ENCODE measurements at places on chromosomes 11 and 22.
A peak's percentile ranks its signal among the peaks of the same experiment; 100 is the strongest.

- no peak for DNase-seq
These were observed 574.3 kb downstream of the NTM start for GRCh38 chr11:131944736-131945135.

- DNase-seq = no peak
These were observed 425.8 kb upstream of the B3GAT1 start for GRCh38 chr11:134837887-134838232.

DNA sequence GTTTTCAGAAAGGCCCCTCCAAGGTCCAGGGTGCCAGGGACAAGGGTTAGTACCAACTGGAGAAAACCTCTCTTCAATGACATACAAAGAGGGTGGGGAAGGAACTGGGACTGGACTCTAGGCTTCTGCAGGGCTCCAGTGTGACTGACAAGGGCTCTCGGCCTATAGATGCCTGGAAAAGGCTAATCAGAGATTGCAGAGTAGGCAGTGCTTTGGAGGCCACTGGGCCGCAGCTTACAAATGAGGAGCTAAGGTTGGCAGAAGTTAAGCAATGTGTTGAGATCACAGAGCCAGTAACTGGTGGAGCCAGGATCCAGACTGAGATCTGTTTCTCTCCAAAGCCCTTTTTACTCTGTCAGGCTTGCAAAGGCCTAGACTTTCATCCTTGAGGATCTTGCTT is 7.4 kb upstream of the DGKZ start:
- DNase-seq = peak; percentile 61

- no peak for DNase-seq
These were observed 65.7 kb upstream of the LMO1 start for GRCh38 chr11:8329336-8329735.

DNA sequence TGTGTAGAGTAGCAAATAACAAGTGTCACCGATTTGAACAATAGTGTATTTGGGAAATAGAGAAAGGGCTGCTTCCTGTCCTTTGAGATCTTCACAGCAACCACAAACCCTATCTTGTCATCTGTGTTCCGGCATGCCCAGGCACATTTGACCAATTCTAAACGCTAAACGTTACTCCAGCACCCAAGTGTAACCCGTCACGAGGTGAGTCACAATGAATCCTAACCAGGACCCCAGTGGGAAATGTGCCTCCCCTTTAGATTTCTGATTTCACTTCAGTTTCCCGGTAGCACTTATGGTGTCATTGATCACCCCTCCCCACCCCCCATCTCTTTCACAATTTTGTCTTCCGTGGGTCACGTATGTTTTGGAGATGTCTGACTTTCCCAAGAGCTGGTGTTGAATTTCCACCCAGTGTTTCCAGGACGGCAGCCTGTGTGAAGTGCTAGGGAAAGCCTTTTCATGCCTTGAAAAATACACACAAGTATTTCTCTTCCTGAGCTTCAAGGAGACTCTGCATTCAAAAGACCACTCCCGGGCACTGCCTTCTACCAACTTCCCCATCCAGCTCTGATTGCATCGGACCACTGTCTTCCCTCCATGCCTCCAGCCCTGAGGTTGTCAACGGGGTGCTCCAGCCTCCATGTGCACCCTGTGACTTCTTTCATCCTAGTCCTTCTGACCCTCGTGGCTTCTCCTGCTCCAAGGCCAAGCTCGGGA is 10.5 kb upstream of the C11orf24 start:
- peak; percentile 78 for DNase-seq

- DNase-seq = peak; percentile 75
These were observed 32.2 kb downstream of the ARAP1 start for GRCh38 chr11:72720047-72720446.

GRCh38 chr11:69567951-69568808 is 72.8 kb upstream of the CCND1 start:
- no peak for DNase-seq

DNA sequence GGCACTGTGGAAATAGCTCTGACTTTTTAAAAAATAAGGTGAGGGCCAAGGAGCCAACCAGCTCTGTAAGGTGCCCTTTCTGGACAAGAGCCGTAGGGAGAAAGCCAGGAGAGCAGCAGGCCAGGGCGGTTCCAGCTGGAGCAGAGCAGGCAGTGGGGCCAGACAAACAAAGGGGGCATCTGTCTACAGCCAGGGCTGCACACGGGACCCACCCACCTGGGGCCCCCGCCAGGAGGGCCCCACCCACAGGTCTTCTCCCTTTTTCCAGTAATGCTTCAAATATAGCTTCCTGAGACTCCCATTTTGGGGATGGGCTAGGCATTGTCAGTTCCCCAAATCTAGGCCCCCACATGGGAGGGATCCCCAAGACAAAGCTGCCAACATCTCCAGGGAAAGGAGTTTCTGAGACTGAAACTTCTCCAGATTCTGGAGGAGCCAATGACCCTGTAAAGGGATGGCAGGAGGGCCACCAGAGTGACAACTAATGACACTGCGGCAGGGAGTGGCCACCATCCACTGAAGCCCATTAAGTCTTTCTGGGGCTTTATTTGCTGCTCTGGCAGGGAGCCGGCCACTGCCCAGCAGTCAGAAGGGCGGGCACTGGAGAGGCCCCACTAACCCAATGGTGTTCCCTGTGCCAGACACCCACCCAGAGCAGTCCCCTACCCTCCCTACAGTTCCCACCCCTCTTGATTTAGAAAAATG is 1.9 kb downstream of the ZFTA start:
- DNase-seq = no peak

DNA sequence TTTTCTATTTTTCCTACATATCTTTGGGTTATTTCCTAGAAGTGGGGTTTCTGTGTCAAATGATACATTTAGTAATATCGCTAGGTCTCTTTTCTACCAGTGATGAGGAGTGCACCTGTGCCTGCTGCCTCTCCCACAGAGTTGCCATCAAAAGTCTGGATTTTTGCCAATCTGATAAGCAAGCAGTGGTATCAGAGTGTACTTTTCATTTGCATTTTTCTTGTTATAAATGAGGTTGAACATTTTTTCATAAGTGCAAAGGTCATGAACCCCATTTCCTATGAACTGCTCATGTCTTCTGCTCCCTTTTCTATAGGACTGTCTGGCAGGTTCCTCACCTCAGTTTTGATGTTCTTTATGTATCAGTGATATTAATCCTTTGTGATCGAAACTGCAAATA is 1.7 kb downstream of the TRPM5 start:
- DNase-seq = no peak
